ENCODE measurements at places on chromosomes 5 and 9. TPM values are rescaled to one million over a fixed set of nuclear protein-coding genes. Genes with fewer than 3 reads are reported as not detected.

The CCDC171 gene
- total RNA-seq: 1.5 TPM

The CNTNAP3 gene
- 2.6 TPM for total RNA-seq

The JAKMIP2 gene
- total RNA-seq: not detected

The ELAVL2 gene
- total RNA-seq: not detected

The ANKRD34B gene
- not detected for total RNA-seq

The CD180 gene
- not detected for total RNA-seq

The TMEM215 gene
- total RNA-seq: not detected

The FGF18 gene
- 0.49 TPM for total RNA-seq

The PCDHGA10 gene
- total RNA-seq: 5.0 TPM

The SPEF2 gene
- 1.1 TPM for total RNA-seq

The MLLT3 gene
- 14.6 TPM for total RNA-seq

The AFAP1L1 gene
- total RNA-seq: 22.4 TPM

The CDKN2B gene
- total RNA-seq: 16.8 TPM

The NSMF gene
- total RNA-seq: 40.3 TPM

The TAL2 gene
- not detected for total RNA-seq

The EQTN gene
- not detected for total RNA-seq

The ENTPD8 gene
- total RNA-seq: not detected

The TMEM174 gene
- total RNA-seq: not detected

The PCDHGB5 gene
- total RNA-seq: 21.7 TPM

The CARD6 gene
- 10.5 TPM for total RNA-seq

The GPRIN1 gene
- total RNA-seq: 3.7 TPM

The DRD1 gene
- total RNA-seq: not detected

The LRRTM2 gene
- total RNA-seq: not detected

The DAPK1 gene
- total RNA-seq: 25.6 TPM

The GPX8 gene
- 140 TPM for total RNA-seq

The TYRP1 gene
- total RNA-seq: not detected

The MOCS2 gene
- total RNA-seq: 47.8 TPM

The CTSV gene
- total RNA-seq: 2.4 TPM

The TMEFF1 gene
- 2.9 TPM for total RNA-seq

The TAF1L gene
- total RNA-seq: not detected

The OR5C1 gene
- not detected for total RNA-seq

The PCDHB16 gene
- total RNA-seq: 0.54 TPM

The ROR2 gene
- 33.4 TPM for total RNA-seq

The SLC27A6 gene
- total RNA-seq: not detected

The RAD23B gene
- total RNA-seq: 69.5 TPM

The GABRA6 gene
- total RNA-seq: not detected

The SPATA31E1 gene
- total RNA-seq: not detected

The DAB2 gene
- total RNA-seq: 94.4 TPM

The CHSY3 gene
- 10.9 TPM for total RNA-seq

The KLHL9 gene
- 25.9 TPM for total RNA-seq

The AIF1L gene
- not detected for total RNA-seq

The EGFLAM gene
- 1.6 TPM for total RNA-seq

The PCDHA9 gene
- not detected for total RNA-seq

The SUSD3 gene
- 1.1 TPM for total RNA-seq

The CATSPER3 gene
- total RNA-seq: not detected

The SAXO1 gene
- not detected for total RNA-seq

The SLC45A2 gene
- total RNA-seq: not detected

The PLAC8L1 gene
- total RNA-seq: not detected

The BRINP1 gene
- not detected for total RNA-seq

The ADCY2 gene
- not detected for total RNA-seq

The C5orf52 gene
- total RNA-seq: not detected

The DCANP1 gene
- not detected for total RNA-seq

The NDST1 gene
- 79.7 TPM for total RNA-seq

The KCNV2 gene
- total RNA-seq: not detected

The TRPM3 gene
- 3.9 TPM for total RNA-seq

The TARS1 gene
- total RNA-seq: 140 TPM
